ENCODE measurements at places on chromosomes 2 and 18.

DNA sequence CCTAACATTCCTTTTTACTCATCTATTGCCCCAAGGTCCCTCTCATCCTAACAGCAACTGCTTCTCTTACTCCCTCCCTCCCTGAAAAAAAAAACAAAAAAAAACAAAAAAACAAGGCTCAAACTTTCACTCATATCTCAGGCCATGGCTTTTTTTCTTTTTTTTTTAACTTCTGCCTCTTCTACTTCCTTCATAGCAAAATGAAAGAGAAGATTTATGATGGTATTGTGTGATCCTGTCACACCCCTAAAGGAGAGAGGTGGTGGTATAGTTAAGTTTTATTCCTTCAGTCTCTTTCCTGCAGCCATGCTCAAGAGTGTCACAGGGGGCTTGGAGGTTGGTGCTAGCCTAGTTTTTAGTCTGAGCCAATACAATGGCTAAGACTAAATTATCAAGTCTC is 21.5 kb upstream of the EPC2 start:
- no peak for DNase-seq

DNA sequence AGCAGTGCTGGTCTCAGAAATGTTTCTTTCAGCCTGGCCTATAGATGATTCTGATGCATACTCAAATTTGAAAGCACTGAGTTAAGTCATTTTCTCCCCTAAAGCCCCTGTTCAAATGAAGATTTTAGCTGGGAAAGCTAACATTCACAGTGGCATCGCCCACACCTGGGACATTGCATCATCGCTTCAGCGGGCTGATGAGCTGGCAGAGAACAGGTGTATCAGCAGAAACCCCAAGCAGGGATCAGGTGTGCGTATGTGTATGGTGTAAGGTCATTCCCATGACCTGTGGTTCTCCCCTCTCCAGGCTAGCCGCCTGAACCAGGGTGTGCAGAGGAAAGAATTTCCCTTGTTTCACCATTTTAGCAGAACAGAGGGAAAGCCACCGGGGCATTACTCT is 56.3 kb downstream of the EPAS1 start:
- DNase-seq, result no peak

DNA sequence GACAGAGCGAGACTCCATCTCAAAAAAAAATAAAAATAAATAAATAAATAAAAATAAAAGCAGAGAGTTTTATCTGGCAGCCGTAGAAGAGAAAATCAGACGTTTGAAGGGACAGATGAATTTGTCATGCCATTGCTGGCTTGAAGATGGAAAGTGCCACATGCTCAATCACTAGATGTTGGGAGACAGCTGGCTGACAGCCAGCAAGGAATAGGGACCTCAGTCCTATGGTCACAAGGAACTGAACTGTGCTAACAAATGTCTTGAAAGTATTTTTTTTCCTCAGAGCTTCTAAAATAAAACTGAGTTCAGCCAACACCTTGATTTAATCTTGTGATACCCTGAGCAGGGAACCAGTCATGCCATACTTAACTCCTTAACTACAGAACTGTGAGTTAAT is 65.4 kb downstream of the DTNA start:
- no peak for DNase-seq

DNA sequence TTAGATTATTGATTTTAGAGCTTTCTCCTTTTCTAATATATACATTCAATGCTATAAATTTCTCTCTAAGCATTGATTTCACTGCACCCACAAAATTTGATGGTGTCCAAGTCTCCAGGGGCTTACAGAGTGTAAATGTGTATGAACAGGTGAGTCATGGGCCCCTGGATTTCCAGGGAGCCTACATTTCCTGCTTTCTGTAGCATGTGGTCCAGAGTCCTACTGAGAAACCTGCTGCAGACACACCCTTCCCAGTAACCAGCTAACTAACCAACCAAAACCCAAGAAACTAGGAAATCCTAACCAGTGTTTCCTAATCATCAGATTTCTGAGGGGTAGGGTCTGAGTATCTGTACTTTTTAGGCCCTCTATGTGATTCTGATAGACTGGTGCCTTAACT is 39.5 kb upstream of the TANC1 start:
- no peak for DNase-seq

- no peak for DNase-seq
Measured at GRCh38 chr18:6221602-6222014, 193.1 kb downstream of the L3MBTL4 start.

DNA sequence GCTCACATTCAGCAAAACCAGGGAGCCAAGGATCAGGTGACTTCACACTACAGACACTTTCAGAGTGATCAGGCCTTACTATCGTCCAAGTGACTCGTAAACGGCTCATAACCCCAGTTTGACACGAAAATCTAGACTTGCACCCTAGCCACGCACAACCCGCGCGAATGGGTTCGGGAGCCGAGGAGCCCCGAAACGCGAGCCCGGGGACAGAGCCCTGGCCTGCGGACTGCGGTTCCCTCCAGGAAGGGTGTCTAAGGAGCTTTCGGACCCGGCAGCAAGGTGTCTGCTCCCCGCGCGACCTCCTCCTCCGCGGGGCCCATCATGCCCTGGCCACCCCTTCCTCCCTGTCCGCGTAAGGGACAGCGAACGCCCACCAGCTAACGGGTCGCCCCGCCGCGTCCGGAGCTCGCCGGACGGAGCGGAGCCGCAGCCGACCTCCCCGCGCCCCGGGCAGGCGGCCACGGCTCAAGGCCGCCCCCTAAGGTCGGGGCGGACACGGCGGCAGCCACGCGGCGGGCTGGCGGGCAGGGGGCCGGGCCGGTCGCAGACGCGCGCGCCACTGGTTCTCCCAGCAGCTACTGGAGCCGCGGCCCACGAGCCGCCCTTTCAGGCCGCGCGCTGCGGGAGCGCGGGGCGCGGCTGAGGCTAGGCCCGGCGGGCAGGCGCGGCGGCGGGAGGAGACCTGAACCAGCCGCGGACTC is 575 bp downstream of the ATL2 start:
- DNase-seq, result peak; percentile 86

DNA sequence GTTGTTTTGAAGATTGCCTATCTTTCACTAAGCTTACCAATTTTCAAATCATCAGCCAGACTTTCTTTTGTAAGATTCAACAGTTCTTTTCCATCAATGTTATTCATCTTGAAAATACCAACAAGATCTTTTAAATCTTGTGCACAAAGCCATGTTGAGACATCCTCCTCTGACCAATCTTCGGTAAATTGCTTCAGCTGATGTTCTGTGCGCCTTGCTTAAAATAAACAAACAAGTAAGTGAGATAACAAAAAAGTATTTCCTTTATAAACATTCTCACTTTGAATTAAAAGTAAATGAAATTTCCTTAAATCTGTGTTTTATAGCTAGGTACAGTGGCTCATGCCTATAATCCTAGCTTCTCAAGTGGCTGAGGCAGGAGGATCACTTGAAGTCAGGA is 30.3 kb downstream of the WDSUB1 start:
- no peak for DNase-seq

GRCh38 chr2:220664272-220665107 is 907.6 kb downstream of the EPHA4 start:
- no peak for DNase-seq

- no peak for DNase-seq
Measured at GRCh38 chr2:241417626-241418025, 61.5 kb downstream of the FARP2 start.

DNA sequence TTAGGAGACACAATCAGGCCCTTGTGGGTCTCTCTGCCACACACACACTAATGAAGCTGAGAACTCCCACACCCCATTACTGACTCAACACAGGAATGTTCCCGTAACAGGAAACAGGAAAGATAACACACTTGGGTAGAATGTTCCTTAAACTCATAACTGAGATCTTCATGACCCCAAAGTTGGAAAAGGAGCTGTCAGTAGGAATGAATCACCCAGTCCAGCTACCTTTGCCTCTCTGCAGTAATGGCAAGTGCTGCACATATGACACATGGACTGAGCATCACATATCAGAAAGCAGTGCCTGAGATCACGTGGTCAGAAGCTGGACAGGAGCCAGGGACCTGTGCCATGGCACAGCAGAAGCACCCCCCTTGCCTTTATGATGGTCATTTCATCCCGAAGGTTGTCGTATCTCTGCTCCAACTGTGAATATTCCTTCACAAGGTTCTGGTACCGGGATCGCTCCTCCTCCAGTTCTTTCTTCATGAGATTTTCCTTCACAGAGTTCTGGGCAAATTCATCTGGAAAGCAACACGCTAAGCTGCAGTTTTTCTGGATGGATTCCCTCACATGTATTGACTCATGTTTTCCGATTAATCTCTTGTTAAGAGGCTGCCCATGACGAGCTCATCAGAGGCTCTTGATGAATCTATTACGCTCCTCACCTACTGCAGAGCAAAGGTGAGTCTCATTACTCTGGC is 65.4 kb upstream of the ACAA2 start:
- DNase-seq, result no peak

Data from K562 (cell line).